Fibroblast of mammary gland (primary cell): ENCODE measurements at places on chromosomes 12 and 14.

DNA sequence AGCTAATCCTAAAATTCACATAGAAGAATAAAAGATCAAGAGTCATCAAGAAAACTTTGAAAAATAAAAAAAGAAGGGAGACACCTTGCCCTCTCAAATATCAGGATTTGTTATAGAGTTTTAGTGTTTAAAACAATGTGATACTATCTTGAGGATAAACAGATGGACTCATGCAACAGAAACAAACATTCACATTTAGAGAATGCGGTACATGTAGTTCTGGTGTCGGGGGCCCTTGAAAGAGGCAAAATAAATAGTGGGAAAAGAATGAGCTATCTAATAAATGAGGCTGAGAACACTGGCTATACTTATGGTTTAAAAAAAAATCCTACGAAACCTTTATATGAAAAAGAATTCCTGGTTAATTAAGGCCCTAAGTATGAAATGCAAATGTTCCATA is 127.7 kb downstream of the LLPH start:
- DNase-seq: no peak

DNA sequence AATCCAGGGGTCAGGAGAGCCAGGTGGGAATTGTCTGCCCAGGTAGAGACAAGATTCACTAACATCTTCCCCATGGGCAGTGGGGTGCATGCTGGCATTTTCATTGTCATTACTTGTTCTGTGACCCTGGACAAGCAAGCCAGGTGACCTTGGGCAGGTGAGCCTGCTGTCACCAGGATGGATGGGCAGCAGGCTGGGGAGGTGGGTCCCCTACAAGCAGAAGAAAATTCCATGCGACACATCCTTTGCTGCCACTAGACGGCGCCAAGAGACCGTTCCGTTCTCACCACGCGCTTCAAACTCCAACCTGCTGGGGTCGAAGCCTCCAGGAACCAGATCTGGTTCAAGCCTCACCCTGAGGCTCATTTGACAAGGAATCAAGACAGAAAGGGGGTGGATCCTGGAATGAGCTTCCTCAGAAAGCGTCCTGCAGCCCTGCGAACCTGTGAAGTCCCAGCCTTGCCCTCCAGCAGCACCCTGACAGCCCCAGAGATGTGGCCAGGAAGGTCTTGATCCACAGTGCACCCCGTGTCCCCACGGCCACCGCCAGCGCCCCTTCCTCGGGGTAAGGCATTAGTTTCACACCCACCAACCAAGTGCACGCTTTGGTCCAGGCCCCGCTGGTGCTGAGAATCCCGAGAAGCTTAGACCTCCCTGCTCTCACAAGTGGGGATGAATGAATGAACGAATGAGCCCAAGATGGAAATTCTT is 3.2 kb upstream of the DYNC1H1 start:
- DNase-seq: peak; percentile 80

DNA sequence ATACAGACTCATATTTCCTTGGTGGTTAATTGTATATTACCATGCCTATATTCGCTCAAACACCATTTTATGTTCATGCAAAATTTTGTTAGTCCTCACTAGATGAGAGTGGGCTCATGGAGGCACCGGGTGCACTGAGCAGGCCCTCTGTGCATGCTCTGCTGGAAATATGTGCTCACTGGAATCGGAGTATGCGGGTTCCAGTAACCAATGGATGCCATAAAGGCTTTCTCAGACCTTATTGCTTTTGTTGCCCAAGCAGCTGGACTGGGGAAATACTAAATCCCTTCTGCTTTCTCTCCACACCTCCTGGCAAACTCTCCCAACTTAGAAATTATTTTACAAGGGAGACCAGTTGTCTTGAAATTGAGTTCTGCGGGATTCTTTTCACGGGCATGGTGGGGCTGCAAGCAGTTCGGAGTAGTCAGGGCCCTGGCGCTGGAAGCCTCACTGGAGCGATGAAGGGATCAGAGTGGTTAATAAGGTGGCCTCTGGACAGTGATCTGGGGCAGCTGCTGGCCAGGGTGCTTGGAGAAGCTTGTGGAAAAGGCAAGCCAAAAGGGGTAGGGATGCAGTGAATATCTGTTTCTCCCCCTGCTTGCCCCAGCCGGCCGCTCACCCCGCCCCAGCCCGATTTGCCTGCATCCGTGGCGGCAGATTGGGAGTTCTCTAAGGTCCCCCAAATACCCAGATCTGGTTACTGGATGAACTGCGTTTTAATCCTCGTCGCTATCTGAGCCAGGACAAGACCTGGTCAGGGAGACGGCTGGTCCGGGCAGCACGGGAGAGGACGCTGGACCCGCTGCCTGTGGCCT is 7.4 kb upstream of the HOXC6 start:
- DNase-seq: no peak

DNA sequence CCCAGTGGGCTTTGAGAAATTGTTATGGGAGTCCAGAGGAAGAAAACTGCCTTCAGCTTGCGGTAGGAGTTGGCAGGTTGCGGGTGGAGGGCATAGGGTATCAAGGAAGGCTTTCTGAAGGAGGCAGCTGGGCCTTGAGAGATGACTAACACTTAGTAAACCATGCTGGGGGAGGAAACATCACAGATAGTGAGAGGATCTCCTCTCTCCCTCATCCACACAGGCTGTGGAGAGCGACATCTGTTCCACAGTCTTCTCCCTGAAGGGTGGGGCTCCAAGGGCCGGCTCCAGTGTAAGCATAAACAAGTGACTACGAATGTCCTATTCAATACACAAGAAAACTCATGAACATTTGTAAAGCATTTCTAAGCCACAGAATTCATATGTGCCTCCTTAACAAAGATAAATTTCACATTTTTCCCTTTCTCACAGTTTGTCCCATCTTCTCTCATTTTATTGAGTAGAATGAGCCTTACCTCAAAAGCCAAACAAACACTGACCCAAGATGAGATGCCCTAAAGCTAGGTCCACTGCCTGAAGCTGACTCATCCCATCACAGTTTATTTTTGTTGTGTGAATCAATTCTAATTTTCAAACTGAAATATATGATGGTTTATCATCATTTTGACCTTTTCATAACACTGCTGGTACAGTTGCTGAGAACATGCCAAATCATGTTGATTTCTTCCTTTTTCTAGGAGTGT is 227.9 kb downstream of the SLC25A21 start:
- DNase-seq: peak; percentile 83

DNA sequence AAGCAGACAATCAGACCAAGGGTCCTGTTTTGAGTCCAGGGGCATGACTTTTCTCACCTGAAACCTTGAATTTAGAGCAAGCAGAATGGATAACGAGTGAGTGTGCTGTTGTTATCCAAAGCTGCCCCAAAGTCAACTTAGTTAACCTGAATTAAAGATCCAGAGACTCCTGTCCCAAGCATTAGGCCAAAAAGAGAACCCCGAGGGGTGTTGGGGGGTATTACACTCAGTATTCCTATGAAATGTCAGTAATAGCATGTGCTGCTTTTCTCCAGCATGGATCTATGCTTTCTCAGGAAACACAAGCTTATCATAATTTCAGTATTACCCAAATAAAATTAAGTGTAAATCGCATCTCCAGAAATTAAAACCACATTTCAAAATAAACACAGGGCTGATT is 19.0 kb downstream of the EIF4B start:
- no peak for DNase-seq

DNA sequence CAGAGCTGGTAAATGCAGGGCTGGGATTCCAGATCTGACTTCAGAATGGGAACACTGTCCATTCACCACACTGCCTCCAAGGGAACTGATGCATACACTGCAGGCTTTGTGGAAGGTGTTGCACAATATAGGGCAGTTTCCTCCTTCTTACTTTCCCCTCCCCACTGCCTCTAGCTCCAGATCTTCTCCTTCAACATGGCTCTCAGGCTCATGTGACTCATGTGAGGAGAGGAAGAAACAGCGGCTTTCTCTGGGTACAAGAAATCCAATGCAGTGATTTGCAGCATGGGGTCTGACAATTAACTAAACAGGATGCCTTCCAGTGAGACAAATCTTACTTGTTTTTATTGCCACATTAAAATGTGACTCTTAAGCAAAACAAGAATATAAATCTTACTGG is 447.6 kb upstream of the CCDC196 start:
- peak; percentile 44 for DNase-seq

- peak; percentile 86 for DNase-seq
Measured at GRCh38 chr12:52372216-52373154, 5.2 kb upstream of the KRT85 start.
